Fibroblast of skin of back (primary cell): ENCODE measurements at places on chromosomes 12 and 14.

DNA sequence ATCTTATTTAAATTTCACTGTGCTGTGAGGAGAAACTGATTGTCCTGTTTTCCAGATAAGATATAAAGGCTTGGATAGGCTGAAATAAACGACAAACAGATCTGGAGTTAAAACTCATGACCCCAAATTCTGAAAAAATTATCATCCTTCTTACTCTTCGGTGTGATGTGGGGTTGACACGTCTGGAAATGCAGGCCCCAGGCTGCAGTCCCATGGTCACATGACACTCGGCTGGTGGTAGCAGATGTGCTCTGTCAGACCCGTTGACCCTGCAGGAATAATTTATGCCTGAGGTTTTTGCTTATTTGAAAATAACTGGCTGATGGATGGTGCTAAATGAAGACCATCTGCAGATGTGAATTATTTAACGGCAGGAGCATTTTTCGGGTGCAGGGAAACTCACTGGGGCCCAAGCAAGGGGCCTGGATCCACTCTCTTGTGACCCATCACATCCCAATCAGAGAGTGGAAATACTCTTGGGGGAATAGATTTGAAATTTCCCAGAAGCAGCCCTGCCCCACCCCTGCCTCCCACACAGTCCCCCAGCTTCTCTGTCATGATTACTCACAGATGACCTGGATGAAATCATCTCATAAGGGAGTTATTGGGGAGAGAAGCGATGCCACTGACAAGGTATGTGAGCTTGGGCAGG, 47.7 kb upstream of the CMKLR1 start:
- DNase-seq = no peak

GRCh38 chr12:106170285-106170684, 31.5 kb upstream of the NUAK1 start:
- peak; percentile 77 for DNase-seq

GRCh38 chr14:39563361-39563760, 131.1 kb upstream of the FBXO33 start:
- DNase-seq = no peak

GRCh38 chr14:80634106-80634758, 307.3 kb downstream of the CEP128 start:
- peak; percentile 46 for DNase-seq

- peak; percentile 37 for DNase-seq
Measured at GRCh38 chr14:45091710-45092109, 7.8 kb downstream of the PRPF39 start.

GRCh38 chr12:87511371-87511770, 517.8 kb downstream of the C12orf50 start:
- DNase-seq = no peak

GRCh38 chr12:50248411-50248810, 34.9 kb downstream of the LIMA1 start:
- no peak for DNase-seq

GRCh38 chr14:69937367-69938081, 58.3 kb downstream of the SMOC1 start:
- no peak for DNase-seq

GRCh38 chr12:94618995-94619695, 31.2 kb downstream of the TMCC3 start:
- peak; percentile 82 for DNase-seq

- DNase-seq = no peak
Measured at GRCh38 chr12:10965476-10965875, 21.2 kb downstream of the TAS2R50 start.

DNA sequence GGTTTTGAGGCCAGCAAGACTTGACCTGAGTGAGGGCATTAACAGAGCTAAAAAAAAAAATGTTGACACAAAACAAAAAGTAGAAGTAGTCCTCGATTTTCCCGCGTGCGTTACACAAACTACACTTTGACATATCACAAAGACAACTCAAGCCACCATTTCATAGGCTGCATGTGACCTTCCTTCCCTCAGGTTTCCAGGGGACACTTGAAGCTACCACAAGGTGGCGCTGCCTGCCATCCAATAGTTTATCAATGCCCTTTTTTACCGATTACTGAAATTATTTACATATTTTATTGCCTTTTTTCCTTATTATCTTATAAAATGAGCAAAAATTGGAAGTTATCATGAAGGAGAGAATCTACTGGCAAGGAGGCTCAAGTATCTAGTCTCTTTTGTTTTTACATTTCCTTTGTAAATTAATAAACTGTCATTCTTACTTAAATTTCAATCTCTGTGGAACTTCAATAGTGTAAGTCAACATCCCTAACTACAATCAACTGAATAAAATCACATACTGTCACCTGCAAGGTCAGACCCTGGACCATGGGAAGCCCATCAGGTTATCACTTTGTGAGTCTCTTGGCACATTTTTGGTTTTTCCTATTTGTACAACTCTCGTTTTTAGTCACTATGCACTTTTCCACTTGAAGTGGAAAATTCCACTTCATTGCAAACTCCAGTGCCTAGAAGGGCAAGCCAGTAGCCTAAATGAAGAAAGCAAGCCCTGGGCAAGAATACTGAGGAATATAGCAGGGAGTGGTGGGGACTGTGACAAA, 84.6 kb upstream of the CPSF6 start:
- peak; percentile 50 for DNase-seq

- no peak for DNase-seq
Measured at GRCh38 chr14:64394423-64394822, 6.3 kb downstream of the MTHFD1 start.

DNA sequence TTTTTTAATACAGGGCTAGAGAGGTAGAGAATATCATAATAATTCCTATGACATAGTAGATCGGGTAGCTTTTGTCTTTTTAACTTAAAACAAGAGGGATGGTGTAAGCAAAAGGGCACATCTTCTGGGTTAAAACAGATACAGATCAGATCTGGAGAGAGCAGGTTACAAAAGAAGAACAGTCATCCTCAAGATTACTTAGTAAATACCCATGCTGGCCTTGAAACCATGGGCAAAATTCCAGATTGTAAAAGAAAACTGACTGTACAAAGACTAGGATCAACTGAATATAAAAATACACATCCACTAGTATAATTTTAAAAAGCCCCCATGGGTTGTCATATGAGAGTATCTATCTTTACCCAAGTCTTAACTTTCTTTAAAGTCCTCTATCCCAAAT, 76.7 kb downstream of the MED13L start:
- peak; percentile 40 for DNase-seq

DNA sequence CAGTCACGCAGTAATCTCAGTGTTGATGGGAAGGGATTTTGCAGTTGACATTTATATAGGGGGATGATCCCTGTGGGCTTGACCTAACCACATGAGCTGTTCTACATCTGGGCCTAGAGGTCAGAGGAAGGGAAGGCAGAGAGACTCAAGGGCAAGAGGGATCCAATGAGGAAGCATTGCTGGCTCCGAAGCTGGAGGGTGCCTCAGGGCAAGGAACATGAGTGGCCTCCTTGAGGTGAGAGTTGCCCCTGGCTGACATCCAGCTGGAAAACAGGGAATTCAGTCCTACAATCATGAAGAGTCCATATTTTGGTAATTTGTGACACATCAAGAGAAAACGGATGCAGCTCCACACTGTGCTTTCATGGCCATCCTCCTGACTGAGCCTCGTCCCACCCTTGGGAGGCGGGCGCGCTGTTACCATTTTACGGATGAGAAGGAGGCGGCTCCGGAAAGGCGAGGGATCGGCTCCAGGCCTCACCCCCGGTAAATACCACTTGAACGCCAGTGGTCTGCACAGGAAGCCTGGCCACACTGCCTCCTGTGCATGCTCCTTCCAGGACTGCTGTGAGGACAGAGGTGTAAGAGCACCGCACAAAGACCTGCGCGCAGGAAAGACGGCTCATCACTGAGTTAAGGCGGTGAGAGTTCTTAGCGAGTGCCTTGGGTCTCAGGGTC, 18.5 kb upstream of the FKBP4 start:
- no peak for DNase-seq

DNA sequence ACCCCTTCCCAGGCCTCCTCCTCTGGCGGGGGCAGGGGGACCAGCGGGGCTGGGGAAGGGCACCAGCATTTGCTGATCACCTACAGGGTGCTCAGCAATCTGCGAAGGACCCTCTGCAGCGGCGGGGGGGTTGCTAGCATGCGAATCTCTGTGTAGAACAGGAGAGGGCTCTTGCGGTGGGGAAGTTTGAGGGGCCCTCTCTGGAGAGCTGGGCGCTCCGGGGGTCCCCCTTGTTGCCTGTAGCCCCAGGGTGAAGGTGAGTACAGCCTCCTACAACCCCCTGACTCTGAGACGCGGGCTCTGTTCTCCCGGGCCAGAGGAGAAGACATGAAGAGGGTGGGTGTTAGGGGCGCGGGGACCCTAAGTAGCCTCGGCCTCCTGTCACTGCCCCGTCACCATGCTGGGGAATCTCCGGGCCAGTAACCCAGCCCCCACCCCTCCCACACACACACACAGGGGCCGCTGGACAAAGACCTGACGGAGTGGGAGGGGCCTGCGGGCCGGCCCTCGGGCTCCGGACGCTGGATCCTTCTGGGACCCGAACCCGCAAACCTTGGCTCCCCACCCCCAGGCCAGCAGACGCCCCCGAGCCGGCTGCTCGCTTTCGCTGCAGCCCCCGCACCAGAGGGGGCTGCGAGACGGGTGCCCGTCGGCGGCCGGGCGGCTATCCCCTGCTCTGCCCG, 734 bp downstream of the FIGNL2 start:
- DNase-seq = no peak

DNA sequence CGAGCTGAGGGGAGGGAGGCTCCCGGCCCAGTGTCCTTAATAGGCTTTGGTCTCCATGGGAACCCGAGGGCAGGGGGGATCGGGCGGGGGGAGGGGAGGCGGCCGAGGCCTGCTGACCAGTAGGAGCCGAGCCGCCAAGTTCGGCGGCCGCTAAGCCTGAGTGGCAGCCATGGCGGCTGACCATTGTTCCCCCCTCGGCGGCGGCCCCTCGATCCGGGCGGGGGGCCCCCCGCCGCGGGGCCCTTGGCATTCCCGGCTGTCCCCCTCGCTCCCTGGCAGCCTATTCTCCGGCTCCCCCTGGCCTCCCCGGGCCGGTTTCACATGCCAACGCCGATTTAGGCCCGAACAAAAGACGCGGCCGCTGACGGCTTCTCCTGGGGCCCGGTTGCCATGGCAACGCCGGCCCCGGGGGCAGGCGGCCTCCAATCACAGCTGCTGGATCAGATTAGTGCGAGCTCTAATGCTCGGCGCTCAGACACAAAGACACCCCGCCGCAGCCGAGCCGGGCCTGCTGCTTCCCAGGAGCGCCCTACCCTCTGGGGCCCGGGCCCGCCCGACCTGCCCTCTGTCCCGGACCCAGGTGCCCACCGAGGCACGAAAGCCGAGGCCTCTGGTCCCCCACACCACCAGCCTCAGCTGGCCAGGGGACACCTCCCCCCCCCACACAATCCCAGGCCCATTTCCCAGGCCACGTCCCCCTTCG, 7.3 kb downstream of the MSI1 start:
- DNase-seq = peak; percentile 71

DNA sequence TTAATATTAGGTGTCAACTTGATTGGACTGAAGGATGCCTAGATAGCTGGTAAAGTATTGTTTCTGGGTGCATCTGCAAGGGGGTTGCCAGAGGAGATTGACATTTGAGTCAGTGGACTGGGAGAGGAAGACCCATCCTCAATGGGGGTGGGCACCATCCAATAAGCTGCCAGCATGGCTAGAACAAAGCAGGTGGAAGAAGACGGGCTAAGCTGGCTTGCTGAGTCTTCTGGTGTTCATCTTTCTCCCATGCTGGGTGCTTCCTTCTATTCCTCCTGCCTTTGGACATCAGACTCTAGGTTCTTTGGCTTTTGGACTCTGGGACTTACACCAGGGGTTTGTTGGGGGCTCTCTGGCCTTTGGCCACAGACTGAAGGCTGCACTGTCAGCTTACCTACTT, 87.4 kb downstream of the SLC38A1 start:
- no peak for DNase-seq

- DNase-seq = peak; percentile 79
Measured at GRCh38 chr14:79510659-79511058, 700.6 kb downstream of the DIO2 start.

- peak; percentile 77 for DNase-seq
Measured at GRCh38 chr12:15131431-15131830, 89.8 kb downstream of the RERG start.

DNA sequence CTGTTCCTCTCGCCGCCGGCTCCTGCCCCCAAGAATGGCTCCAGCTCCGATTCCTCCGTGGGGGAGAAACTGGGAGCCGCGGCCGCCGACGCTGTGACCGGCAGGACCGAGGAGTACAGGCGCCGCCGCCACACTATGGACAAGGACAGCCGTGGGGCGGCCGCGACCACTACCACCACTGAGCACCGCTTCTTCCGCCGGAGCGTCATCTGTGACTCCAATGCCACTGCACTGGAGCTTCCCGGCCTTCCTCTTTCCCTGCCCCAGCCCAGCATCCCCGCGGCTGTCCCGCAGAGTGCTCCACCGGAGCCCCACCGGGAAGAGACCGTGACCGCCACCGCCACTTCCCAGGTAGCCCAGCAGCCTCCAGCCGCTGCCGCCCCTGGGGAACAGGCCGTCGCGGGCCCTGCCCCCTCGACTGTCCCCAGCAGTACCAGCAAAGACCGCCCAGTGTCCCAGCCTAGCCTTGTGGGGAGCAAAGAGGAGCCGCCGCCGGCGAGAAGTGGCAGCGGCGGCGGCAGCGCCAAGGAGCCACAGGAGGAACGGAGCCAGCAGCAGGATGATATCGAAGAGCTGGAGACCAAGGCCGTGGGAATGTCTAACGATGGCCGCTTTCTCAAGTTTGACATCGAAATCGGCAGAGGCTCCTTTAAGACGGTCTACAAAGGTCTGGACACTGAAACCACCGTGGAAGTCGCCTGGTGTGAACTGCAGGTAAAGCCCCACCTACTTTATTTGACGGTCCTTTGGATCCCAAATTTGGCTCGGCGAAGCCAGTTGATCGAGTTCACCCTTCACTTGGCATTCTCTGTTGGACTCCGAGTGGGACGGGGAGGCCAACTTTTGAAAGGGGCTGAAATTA, 1.5 kb downstream of the WNK1 start:
- DNase-seq = peak; percentile 43

DNA sequence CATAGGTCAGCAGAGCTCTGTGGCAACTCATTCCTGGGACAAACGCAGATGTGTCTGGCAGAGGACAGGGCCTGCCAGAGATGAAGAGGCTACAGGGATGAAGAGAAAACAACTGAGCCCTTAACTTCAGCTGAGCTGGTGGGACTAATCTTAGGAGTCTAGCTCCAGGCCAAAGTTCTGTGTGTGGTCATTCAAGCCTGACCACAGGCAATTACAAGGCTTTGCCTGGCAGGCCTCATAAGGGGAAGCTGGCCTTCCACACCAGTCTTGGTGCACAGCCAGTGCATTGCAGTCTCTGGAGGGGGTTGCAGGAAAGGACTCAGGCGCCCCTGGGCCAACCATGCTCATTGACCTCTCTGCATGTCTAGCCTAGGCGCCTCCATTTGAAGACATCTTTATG, 127.6 kb upstream of the DAAM1 start:
- no peak for DNase-seq

- peak; percentile 63 for DNase-seq
Measured at GRCh38 chr12:56763753-56764657, 881 bp downstream of the HSD17B6 start.

GRCh38 chr12:47819138-47819895, 386 bp downstream of the HDAC7 start:
- no peak for DNase-seq

GRCh38 chr12:121769831-121770301, 23.6 kb downstream of the RHOF start:
- no peak for DNase-seq
